ENCODE measurements at places on chromosomes 13 and 19.
A peak's percentile ranks its signal among the peaks of the same experiment; 100 is the strongest.

GRCh38 chr13:30905932-30906383, at the start of gene MEDAG:
TSS of gene MEDAG (plus strand) at chr13:30906271. CDS start at chr13:30906516, 245 bp downstream.
- DNase-seq = no peak

DNA sequence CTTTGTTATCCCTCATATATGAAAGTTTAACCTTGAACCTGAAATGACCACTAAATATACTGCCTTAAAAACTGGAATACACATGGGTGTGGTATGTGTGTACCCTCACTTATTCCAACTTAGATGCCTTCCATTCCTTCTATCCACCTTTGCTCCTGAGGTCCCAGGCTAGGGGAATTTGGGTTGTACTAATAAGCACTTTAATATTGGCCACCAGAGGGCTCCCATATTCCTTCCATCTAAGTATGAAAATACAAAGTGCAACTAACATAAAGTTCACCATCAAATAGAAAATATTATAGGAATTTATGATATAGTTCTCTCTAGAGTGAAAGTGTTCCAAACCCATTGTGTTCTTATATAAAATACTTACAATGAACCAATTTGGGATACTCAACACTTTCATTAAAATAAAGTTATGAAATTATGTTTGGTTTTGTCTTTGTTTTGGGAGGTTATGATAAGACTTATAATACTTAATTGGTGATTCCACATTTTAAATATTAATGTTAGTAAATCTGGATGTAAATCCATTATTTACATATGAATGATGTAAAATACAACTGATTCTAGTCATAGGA, 62.3 kb downstream of the ITGBL1 start:
- no peak for DNase-seq

DNA sequence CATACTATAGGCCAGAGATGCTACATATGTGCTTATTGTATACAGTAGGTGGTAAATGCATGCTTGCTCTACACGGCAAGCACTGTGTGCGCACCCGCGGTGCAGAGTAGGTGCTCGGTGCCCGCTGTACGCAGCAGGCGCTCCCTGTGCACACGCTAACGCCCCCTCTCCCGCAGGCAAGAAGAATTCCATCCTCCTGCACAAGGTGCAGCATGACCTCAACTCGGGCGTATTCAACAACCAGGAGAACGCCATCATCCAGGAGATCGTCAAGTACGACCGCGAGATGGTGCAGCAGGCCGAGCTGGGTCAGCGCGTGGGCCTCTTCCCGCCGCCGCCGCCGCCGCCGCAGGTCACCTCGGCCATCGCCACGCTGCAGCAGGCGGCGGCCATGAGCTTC, 17.7 kb downstream of the POLRMT start:
- DNase-seq = no peak

DNA sequence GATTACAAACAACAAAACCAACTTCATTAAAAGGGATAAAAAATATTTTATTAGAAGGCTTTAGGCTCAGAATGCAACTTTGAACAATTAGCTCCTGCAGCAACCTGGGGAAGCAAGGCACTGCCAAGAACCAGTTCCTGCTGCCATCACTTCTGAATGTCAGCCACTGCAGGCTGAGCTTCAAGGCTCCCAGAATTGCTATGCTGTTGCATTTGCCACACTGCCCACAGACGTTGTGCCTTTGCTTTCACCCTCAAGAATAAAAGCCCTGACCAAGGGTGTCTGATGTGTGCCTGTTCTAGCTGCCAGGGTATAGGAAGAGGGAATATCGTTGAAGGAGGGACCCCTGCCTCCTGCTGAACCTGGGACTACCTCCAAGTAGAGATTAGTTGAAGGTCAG, 238.4 kb downstream of the ITGBL1 start:
- no peak for DNase-seq

GRCh38 chr13:31119526-31119925, 42.2 kb downstream of the HSPH1 start:
- DNase-seq = no peak

DNA sequence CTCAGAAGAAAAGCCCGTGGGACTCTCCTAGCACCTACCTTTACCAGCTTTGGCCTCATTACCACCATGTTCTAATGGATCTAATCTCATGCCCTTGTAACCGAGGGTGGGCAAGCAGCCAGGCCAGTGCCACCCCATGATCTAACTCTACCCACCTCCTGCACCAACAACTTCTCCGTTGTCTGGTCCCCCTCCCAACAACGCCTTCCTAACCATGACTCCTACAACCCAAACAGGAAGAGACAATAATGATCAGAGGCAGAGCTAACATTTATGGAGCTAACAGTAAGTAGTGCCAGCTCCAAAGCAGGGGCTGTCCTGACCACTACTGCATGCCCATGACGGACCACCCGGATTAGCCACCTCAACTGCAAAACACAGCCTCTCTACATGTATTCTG, 3.5 kb downstream of the USP12 start:
- DNase-seq = no peak

DNA sequence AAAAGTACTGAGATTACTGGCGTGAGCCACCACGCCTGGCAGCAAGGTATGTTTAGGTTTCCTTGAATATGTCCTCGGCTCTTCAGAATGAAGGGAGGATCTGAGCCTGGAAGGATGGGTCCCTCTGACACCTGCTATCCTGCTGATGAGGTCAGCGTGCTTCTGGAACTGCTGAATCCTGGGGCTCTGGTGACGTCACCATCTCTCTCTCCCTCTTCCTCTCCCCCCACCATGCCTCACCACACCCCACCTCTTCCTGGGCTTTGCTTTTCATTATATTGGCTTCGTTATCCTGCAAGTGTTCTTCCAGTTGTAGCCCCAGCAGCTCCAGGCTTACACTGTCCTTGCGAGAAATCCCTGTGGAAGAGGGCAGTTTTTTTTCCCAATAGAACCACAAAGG, 49.8 kb downstream of the CCNE1 start:
- DNase-seq = no peak

- no peak for DNase-seq
Measured at GRCh38 chr19:7645656-7646425, 8.9 kb downstream of the STXBP2 start.

GRCh38 chr19:4043401-4043800, 23.3 kb downstream of the ZBTB7A start:
- DNase-seq = no peak

DNA sequence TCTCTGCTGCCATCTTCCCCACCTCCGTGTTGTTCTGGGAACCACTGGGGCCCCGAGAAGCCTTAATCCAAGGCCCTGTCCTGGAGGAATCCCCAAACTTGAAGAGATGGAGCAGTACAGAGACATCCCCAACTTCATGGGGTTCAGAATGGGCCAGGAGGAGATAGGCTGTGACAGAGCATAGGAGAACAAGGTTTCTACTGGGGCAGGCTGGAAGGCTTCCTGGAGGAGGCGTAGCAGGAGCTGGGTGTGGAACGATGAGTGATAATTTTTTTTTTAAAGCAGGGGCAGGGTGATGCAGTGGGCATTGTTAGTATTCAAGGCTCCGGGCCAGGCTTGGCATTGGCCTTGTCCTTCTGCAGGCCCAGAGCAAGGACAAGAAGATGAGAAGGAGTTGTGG, 3.3 kb downstream of the CYP4F8 start:
- DNase-seq = no peak

DNA sequence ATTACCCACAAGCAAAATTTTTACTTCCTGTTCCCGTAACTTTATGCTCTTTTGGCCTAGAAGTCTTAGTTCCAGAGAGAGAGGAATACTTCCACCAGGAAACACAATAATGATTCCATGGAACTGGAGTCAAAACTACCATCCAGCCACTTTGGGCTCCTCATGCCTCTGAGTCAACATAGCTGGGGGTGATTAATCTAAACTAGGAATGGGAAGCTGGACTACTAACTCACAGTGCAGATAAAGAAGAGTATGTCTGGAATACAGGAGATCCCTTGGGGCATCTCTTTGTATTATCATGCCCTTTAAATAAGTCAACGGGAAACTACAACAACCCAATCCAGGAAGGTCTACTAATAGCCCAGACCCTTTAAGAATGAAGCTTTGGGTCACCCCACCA, 8.9 kb upstream of the ELF1 start:
- DNase-seq = no peak

DNA sequence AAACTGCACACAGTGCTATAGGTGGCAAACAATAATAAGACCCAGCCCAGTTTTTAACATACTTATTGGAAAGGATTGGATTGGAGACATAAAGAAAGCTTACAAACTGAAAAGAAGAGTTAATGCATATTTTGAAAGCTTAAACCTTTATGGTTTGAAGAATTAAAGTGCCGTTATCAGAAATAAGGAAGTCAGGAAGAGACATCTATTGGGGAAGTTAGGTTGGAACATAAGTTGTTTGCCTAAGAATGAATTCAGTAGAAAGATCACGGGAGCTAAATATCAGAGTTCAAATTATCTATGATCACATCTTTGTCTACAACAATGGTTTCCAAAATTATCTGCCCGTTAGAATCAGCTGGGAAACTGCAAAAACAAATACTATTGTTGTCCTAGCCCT, 767.9 kb downstream of the PCDH9 start:
- no peak for DNase-seq

GRCh38 chr19:45952686-45953505, 20.8 kb downstream of the NOVA2 start:
- DNase-seq = peak; percentile 22

DNA sequence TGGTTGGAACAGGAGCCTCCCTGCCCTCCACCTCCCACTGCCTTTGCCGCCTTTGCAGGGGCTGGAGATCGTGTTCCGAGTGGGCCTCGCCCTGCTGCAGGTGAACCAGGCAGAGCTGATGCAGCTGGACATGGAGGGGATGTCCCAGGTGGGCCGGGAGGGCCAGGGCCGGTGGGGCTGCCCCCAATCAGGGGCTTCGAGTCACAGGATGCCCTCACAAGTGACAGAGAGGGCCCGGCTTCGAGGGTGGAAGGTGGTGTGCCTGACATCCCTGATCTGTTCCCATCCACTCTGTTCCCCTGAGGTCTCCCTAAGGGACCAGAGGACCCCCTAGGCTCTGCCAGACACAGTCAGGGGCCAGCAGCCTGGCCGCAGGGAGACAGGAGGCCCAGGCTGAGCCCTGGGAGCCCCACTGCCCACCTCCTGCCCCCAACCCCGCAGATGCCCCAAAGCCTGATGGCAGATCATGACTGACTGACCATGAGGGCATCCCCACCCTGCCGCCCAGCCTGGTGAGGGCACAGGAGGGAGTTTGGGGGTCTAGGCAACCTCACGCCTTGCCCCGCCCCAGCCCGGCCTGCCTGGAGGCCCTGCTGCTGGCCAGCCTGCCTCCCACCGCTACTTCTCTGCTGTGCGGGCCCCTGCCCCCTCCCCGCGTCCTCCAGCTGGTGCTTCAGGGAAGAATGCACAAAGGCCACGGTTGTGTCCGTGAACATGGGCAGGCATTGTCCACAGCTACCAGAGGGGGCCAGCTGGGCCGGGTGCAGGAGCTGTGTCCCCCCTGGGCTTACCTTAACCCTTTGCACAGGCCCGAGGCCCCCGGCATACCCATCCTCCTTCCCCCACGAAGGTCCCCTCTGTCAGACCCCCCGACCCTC, 21.8 kb downstream of the EVI5L start:
- no peak for DNase-seq

GRCh38 chr13:78131811-78132210, 213.2 kb upstream of the EDNRB start:
- DNase-seq = no peak

GRCh38 chr13:110812121-110812868, 98.8 kb downstream of the ING1 start:
- DNase-seq = no peak

GRCh38 chr13:38875186-38875875, 115.3 kb downstream of the STOML3 start:
- DNase-seq = no peak

DNA sequence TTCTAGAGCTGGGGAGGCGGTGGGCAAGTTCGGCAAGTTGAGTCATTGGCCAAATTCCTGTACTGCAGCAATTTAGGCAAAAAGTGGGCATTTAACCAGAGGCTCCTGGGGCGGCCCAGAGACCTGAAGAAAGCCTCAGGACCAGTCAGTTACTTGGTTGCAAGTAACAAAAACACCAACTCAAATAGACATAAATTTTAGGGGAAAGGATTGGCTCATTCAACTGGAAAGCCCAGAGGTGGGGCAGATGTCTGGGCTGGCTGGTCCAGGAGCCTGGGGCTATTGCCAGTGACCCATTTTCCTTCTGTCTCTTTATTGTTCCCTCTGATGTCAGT, 97.1 kb downstream of the SIPA1L3 start:
- no peak for DNase-seq

DNA sequence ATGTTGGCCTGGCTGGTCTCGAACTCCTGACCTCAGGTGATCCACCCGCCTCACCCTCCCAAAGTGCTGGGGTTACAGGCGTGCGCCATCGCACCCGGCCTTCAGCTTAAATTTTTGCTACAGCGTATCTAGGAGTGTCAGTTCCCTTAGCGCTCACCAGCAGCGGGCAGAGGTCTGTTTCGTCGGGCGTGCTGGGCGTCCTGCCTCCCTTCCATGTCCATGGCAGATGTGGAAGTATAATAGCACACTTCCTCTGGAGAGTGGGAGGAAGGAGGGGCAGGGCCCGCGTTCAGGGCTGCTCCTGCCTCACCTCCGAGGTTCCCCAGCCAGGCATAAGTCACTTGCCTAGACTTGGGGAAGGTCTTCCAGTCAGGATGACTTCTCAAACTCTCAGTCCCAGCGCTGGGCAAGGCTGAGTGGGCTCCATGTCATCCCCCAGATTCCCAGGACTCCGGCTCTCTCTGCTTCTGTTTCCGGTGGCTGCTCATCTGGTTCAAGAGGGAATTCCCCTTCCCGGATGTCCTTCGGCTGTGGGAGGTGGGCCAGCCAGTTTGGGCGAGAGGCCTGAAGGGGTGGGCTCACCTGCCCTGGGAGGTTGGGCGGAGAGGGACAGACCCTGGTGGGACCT, 9.5 kb downstream of the IL4I1 start:
- no peak for DNase-seq

DNA sequence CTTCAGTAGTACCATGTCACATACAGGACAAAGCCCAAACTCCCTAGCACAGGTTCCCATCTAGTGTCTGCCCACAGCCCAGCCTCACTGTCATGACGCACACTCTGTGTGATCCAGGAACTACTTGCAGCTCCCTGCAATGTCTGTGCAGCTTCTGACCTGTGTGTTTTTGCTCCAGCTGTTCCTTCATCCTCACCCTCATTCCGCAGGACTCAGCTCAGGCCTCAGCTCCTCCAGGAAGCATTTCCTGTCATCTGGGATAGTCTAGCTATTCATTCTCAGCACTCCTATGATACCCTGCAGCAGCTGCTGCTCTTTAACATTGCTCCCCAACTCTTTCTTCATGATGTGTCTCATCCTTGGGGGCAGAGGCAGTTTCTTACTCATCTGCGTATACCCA, 56.1 kb downstream of the ENOX1 start:
- no peak for DNase-seq
